Fibroblast of skin of left quadriceps (primary cell): ENCODE measurements at places on chromosomes 11 and 22.

GRCh38 chr22:48021991-48022401 lies 1259.5 kb downstream of the TBC1D22A start:
- DNase-seq = no peak

GRCh38 chr22:28594797-28595462 lies 84.7 kb downstream of the TTC28 start:
- DNase-seq = peak; percentile 62

DNA sequence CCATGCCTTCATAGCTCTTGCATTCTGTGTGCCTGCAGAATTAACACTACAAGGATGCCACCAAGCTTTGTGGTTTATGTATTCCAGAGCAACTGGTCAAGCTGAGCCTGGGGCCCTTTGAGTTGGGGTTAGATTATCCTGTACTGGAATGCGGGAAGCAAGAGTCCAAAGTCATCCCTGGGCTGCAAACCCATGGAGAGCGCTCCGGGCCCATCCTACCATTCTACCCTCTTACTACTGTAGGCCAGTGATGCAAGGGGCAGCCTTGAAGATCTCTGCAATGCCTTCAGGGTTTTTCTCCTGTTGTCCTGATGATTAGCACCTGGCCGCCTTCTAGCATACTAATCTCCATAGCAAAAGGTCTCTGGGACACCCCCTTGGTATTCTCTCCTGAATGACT lies 51.3 kb downstream of the TUG1 start:
- no peak for DNase-seq

DNA sequence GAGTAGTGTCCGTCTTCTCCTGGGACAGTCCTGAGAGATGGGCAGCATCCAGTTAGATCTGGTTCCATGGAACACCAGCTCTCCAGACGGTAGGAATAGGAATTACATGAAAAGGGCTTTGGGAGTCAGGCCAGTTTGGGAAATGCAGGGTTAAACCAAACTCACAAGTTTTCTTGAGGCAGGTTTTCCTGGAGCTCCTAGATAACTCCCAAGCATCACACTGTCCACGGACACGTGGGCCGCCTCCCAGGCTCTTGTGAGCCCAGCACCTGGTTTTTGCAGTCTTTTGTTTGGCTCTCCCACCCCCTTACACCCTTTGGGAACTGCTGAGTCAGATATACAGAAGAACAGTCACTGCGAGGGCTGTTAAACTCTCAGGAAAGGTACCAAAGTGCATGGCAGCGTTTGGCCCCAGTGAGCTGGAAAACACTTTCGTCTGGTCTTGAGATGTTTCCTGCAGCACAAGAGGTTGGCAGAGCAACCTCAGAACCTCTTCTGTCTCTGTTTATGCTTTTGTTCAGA lies 90.0 kb downstream of the BCR start:
- DNase-seq = no peak

DNA sequence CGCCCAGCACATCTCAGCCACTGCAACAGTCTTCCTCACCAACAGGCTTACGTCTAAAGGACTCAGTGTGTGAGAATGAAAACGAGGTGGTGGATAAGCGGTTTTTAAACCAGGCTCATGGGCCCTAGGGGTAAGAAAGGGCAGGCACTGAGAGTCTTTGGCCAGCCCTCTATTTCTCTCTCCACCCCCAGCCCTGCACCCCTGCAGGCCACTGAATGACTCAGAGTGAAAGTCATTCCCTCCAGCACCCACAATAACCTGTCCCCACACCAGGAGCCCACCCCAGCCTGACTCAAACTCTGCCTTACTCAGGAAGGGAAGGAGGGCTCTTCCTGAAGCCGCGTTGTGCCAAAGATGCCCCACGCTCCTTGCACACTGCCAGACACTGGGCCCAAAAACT lies 72.0 kb downstream of the LARGE1 start:
- no peak for DNase-seq

- DNase-seq = no peak
These were observed 76.8 kb upstream of the SHANK2 start for GRCh38 chr11:71329165-71329510.

GRCh38 chr11:123247496-123247799 lies 52.4 kb upstream of the CLMP start:
- no peak for DNase-seq

- DNase-seq = no peak
These were observed 34.0 kb upstream of the RFPL3 start for GRCh38 chr22:32323513-32324164.

DNA sequence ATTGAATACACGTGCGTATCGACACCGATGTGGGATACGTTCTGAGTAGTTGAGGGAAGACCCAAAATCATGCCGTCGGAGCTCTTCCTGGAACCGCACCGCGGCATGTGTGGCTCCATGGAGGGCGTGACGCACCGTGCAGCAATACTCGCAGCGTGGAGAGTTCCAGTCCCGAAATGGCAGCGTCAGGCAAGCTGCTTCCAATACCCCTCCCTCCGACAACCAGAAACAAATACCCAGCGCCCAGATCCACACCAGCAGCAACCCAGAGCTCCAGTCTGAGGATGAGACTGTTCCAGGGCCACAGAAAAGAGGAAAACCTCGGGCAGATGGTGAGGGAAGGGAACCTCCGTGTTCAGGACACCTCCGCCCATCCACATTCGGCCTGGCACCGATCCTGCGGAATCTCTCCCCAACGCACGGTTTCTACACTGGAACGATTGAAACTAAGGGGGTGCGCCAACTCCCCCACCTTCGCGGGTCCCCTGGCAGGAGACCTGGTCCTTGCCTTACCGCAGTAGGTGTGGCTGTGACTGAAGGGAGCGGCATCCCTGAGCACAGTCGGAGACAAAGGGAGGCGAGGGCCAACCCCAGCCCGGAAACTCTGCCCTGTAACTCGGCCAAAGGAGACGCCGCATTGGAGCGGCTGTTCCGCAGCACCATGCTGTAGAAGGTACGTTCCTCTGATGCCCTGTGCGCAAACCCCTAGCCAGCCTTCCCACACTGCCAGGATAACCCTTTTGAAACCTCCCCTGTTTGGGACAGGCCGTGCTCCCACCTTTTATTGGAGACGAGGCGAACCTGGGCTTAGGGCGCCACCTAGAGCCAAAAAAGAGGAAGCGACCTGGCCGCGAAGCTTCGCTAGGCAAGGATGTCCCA lies 28.2 kb downstream of the DBX1 start:
- DNase-seq = peak; percentile 44

DNA sequence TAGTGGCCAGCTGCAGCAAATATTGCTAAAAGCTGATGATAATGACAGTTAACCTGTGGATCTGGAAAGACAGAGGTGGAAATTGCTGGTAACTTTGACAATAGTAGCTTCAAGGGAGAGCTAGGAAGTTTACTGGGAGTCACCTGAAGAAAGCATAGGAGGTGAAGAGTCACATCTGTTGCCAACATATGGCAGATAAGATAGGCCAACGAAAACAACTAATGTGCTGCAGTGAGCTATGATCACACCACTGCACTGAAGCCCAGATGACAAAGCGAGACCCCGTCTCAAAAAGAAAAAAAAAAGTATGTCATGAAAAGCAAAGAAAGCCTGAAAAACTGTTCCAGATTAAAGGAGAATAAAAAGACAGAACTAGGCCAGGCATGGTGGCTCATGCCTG lies 4.3 kb upstream of the PRDM10 start:
- no peak for DNase-seq

GRCh38 chr11:93099806-93100205 lies 98.0 kb downstream of the SLC36A4 start:
- no peak for DNase-seq

GRCh38 chr11:91796999-91797398 lies 427.6 kb upstream of the FAT3 start:
- no peak for DNase-seq

GRCh38 chr11:73275381-73275750 lies 3.2 kb downstream of the P2RY6 start:
- no peak for DNase-seq

DNA sequence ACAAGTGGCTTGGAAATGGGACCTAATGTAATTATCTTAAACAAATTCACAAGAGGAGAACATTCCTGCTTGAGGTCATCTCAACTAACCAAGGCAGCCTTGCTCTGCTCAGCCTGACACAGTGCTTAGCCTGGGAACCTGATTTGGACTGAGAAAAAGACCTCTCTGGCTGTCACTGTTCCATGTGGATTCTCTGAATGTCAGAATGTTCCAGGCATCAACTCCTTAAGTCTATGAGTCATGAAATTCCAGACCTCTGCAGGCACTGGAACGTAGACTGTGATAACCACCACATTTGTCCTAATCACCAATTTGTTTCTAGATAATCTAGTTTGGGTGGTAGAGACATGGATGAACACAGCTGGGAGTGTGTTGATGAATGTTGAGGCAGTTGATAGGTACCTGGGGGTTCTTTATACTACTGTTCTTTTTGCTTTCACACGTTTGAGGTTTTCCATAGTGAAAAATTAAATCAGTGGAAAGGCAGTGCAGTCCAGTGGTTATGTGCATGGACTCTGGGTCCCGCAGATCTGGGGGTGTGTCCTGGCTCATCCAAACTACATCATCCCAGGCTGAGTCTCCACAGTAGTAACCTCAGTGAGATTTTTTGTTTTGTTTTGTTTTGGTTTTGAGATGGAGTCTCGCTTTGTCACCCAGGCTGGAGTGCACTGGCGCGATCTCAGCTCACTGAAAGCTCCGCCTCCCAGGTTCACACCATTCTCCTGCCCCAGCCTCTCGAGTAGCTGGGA lies 269.6 kb downstream of the MN1 start:
- peak; percentile 61 for DNase-seq

GRCh38 chr11:96054870-96055705 lies 131.2 kb upstream of the MTMR2 start:
- DNase-seq = no peak

DNA sequence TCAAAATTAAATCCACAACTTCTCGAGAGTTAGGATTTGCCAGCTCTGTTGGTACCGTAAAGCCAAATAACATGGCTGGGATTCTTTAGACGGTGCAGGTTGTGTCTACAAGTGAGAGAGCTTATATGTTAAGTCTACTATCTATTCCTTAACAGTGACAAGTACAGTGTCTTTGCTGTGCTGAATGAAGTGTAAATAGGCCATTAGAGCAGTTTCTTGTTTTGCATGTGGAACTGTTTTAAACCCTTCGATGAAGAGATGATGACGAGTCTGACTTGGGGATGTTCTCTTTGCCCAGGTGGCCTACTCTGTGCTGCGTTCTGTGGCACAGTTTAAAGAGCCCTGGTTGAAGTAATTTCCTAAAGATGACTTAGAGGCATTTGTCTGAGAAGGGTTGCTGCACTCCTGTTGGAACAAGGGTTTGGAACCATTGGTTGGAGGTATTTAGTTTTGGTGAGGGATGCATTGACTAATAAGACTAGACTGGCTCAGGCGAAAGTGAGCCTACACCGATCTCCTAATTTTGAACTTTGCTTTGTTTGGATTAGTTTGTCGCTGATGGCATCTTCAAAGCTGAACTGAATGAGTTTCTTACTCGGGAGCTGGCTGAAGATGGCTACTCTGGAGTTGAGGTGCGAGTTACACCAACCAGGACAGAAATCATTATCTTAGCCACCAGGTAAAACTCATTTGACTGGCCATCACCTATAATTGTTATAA lies 988 bp downstream of the RPS3 start:
- no peak for DNase-seq

GRCh38 chr11:117073539-117073938 lies 24.7 kb downstream of the SIK3 start:
- DNase-seq = no peak

- DNase-seq = no peak
These were observed 378.4 kb upstream of the PITPNB start for GRCh38 chr22:28297504-28297903.

GRCh38 chr11:2689651-2690575 lies 9.9 kb downstream of the KCNQ1OT1 start:
- no peak for DNase-seq

- DNase-seq = no peak
These were observed 28.2 kb downstream of the ARL14EP start for GRCh38 chr11:30351061-30351460.

- no peak for DNase-seq
These were observed 352.9 kb upstream of the DDI1 start for GRCh38 chr11:103683576-103683975.

GRCh38 chr11:69252490-69252837 lies 41.5 kb upstream of the MYEOV start:
- DNase-seq = no peak

- no peak for DNase-seq
These were observed 683 bp upstream of the SYTL2 start for GRCh38 chr11:85811624-85812023.

- no peak for DNase-seq
These were observed 1.2 kb upstream of the TNFRSF13C start for GRCh38 chr22:41927813-41928212.

GRCh38 chr22:38830026-38830844 lies 13.6 kb downstream of the NPTXR start:
- no peak for DNase-seq

DNA sequence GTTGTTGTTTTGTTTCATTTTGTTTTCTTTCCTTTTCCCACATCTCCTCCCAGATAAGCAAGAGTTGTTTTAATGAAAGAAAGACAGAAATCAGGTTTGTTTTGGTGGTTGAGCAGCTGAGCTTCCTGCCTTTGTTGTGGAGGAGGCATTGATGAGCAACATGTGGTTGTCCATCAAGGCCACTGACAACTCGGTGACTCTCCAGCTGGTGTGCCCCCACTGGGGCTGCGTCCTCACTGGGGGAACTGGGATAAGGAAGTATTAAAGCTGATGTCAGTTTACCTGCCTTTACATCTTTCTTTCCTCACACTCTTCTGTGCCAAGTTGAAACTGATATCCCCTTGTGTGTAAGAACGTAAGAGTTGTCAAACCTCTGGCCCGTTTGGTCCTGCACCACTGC lies 5.9 kb downstream of the VPS26B start:
- DNase-seq = no peak

GRCh38 chr11:2781408-2782274 lies 81.8 kb upstream of the KCNQ1OT1 start:
- DNase-seq = no peak

GRCh38 chr11:19938169-19938856 lies 222.0 kb downstream of the DBX1 start:
- no peak for DNase-seq

DNA sequence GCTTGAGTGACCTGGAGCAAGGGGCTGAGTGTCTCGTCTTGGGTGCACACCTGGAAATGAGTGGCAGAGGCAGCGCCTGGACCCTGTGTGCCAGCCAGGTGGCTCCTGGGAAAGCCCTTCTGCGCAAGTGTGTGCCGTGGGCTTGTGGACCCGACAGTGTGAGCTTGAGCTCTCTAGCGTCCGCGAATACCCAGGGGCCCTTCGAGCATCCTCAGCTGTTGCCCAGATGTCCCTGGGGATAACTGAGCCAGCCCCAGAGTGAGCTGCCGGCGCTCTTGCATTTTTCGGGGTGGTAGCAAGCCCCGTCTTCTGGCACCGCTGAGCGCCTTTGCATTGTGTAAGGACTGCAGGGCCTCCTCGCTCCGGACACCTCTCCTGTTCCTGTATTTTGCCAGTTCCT lies 399.2 kb downstream of the TBC1D22A start:
- DNase-seq = no peak

DNA sequence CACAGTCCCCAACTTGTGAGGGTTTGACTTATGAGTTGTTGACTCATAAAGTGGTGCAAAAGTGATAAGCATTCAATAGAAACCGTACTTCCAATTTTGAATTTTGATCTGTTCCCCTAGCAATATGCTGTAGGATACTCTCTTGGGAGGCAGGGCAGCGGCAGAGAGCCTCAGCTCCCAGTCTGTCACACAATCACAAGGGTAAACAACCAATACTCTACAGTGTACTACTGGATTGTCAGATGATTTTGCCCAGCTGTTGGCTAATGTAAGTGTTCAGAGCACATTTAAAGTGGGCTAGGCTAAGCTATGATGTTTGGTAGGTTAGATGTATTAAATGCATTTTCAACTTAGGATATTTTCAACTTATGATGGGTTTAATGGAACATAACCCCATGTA lies 13.7 kb upstream of the NXPE2 start:
- DNase-seq = no peak
